ACHN (cell line): ENCODE measurements at places on chromosomes 7 and 10.
A peak's percentile ranks its signal among the peaks of the same experiment; 100 is the strongest.

DNA sequence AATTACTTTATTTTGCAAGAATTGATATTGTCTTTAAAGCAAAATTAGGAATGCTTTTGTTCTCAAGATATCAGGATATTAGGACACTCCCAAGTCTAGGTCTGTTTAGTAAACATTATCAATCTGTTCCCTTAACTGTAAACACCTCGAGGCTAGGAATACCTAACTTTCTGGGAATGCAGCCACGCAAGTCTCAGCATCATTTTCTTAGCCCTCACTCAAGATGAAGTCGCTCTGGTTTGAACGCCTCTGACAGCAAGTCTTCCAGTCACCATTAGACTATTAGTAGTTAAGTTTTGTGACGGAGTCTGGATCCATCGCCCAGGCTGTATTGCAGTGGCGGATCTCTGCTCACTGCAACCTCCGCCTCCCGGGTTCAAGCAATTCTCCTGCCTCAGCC lies 128.0 kb upstream of the MYO3A start:
- DNase-seq, result no peak

DNA sequence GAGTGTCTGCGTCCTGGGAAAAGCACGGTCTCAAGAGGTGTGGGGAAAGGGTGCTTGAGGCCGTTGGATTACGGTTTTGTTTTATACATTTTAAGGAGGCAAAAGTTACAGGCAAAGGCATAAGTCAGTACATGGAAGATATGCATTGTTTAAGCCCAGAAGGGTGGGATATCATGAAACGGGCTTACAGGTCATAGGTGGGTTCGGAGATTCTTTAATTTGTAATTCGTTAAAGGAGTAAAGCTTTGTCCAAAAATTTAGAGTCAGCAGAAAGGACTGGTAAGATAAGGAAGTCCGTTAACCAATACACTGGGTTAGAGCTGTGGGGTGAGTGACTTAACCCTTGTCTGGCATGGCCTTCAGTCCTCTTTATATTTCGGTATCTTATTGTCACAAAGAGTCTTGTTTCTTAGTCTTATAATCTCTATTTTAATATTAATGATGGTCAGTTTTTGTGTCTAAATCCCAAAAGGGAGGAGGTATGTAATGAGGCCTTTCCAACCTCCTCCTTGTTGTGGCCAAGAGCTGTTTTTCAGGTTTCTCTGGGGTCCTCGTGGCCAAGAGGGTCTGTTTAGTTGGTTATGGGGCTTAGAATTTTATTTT lies 12.7 kb downstream of the TSPAN14 start:
- DNase-seq, result no peak

DNA sequence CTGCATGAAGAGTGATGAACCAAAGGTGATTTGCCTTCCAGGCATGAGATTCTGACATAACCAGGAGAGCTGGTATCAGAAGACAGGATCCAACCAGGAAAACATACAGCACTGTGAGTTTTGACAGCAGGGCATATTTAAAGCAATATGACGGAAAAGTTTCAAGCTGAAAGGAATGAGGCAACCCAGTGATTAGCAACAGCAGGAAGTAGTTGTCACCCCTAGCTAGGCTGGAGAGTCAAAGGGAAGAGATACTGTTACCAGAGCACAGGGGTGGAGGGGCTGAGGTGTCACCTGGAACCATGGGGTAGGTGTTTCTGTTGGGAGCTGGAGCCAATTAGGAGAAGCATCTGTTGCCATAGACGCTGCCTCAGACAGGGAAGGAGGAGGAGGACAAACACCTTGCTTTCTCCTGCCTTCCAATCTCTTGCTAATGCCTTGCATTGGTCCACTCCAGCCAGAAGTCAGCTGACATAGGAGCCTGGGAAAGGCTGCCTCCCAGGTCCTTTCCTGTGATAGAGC lies 125.4 kb upstream of the SORCS3 start:
- DNase-seq, result no peak

GRCh38 chr7:20330928-20331909 lies 519 bp downstream of the ITGB8 start:
- peak; percentile 66 for DNase-seq

DNA sequence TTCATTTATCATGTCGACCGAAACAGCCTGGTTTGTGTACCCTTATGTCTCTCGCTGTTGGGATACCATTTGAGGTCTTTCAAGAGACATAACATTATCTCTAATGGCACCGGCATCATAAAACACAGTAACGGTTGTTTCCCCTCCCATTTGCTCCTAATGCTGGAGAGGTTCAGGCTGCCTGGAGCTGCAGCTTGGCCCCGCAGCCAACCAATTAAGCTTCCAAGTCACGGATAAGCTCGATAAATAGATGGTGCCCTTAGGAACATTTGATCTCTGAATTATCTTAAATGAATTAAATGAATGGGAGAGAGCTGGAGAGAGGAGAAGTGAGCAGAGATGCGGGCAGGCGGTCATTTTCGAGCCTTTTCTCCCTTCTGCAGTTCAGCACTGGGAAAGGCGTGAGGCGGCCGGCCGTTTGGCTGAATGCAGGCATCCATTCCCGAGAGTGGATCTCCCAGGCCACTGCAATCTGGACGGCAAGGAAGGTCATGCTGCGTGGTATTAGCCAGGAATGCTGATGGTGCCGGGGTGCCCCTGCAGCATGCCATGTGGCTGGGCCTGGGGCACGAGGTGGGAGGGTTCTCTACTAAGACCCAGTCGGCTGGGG lies 12.6 kb downstream of the CPA4 start:
- DNase-seq, result no peak

- no peak for DNase-seq
Observed at GRCh38 chr7:34070511-34071323, 165.4 kb downstream of the BMPER start.

DNA sequence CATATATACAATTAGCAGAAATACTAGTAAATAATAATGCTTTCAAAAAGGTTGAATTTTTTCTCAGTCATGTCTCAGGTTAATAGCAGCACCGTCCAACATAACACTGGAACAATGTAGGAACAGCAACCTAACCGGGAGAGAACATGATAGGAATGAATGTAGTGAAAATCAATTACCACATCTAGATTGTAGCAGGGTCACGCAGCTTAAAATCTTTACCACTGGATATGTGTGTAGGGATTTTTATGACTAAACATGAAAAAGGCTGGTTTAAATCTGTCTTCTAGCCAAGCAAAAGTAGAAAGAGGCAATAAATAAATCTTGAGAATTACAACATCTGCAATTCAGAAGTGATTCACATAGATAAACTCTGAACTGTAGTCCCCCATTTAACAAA lies 326.0 kb downstream of the DGKB start:
- DNase-seq, result no peak

DNA sequence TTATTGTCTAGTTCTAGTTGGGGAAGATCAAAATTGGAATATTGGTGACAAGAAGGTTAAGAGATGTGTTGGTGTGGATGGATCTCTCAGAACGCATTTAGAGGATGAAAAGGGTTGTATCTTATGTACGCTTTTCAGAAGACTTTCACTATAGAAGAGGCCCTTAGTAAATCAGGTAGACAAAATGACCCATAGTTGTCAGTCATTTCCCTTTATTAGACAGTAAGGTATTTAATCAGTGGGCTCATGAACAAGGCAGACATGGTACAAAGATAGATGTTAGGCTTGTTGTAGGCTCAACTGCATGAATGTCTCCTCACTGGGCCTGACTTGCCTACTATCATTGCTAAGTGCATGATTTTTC lies 359.2 kb downstream of the PHF14 start:
- no peak for DNase-seq

- DNase-seq, result no peak
Observed at GRCh38 chr10:48813291-48813690, 126.3 kb downstream of the LRRC18 start.

DNA sequence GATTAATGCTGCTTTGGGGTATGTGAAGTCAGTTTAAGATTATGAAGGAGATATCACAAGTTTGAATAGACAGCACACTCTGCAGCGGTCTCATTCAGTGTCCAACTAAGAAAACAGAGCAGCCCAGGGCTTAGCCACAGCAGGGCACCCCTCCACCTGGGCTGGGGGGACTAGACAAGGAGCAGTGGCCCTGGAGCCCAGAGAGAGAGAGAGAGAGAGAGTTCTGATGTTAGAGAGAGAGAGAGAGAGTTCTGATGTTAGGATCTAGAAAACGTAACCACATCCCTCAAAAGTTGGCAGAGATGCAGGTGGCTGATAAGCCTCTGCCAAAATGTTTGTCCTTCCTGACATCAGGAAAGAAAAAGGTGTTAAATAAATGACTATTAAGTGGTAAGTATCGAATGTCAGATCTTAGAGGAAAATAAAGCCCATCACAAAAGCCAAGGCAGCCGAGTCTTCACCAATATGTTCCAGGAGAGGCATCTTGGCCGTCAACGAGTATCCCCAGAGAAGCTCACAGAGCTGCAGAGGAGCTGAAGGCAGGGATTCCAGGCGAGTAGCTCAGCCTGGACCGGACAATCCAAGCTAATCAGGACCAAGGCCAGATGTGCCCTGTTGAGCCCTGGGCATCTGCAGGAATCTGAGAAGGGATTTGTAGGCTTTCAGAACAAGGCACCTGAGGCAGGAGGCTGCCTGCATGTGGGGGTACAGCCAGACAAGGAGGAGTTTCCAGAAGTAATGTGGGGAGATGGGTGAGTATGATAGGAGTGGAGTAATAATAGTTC lies 150.1 kb upstream of the TCF7L2 start:
- DNase-seq, result no peak

GRCh38 chr7:139861803-139862202 lies 32.7 kb downstream of the TBXAS1 start:
- no peak for DNase-seq

DNA sequence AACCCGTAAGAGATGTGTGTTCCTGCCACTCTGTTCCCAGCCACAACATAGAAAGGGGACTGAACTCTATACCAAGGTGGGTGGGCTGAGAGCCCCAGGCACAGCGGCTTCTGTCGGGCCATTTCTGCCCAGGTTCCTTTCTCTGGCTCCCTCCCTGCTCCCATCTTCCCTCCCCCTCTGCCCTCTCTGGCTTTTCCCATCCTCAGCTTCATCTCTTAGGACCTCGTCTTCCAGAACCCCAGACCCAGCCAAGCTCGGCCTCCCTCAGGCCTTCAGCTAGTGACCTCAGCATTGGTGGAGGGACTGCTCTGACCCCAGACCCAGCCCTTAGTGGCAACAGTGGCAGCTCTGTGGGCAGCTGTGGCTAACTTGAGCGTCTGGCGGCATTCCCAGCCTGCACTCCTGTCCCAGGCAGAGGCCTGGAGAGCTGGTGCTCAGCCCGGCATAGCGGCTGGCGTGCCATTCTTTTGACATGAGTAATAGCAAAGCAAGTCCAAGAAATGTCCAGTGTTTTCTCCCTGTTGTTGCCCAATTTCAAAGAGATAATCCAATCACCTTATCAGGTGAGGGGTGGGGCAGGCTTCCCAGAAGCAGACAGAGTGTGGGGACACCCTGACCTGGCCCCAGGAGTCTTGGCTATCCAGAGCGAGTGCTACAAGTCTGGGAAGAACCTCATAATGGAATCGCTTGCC lies 15.9 kb downstream of the PTPRE start:
- DNase-seq, result peak; percentile 98

GRCh38 chr7:20913853-20914252 lies 127.2 kb upstream of the SP8 start:
- no peak for DNase-seq

GRCh38 chr7:27079234-27079975 lies 16.4 kb downstream of the HOXA1 start:
- no peak for DNase-seq

- DNase-seq, result no peak
Observed at GRCh38 chr10:21603721-21604120, 69.7 kb downstream of the MLLT10 start.
